ENCODE measurements at places on chromosomes 16 and 17. TPM values are rescaled to one million over a fixed set of nuclear protein-coding genes. Genes with fewer than 3 reads are reported as not detected.

- no peaks in the 10 kb centered on the region for H3K36me3 ChIP-seq
- no peak overlapping the region for H3K27ac ChIP-seq
- no peak overlapping the region for H3K4me3 ChIP-seq
These were observed 309.0 kb upstream of the IRX3 start for GRCh38 chr16:54595621-54596020.

DNA sequence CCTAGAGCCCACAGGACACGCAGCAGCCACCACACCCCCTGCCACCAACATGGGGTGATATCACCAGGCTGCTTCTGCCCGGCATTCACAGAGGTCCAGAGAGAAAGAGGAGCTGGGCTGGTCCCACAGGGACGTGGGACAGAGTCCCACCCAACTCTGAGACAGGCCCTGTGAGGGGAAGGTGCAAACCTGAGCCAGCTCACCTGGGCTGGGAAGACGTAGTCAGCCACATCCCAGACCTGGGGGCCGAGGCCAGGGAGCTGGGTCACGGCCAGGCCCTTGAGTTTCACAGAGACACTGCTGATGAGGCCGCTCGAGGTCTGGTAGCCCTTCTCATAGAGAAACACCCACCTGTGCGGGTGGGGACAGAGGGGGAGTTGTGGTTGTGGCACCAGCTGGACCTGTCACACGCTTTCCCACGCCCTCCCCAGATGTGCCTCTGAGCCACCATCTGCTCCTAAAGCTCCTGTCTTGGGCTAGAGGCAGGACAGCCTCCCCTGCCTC is 11.2 kb downstream of the P2RX1 start:
- no peak for DNase-seq
- H3K4me1 ChIP-seq = peaks cover 9% of the 10 kb centered on the region
- H3K27ac ChIP-seq = no peak overlapping the region
- no peaks in the 10 kb centered on the region for H3K36me3 ChIP-seq
- H3K4me3 ChIP-seq = no peak overlapping the region
- no peaks in the 10 kb centered on the region for H3K27me3 ChIP-seq

The SDR42E1 gene
- 0.90 TPM for total RNA-seq

The ASGR2 gene
- not detected for total RNA-seq

- peaks cover 32% of the 10 kb centered on the region for H3K36me3 ChIP-seq
- H3K27me3 ChIP-seq = no peaks in the 10 kb centered on the region
These were observed 33.0 kb downstream of the COG7 start for GRCh38 chr16:23420011-23420410.

The RBFOX1 gene
- 33.0 TPM for total RNA-seq

The GPATCH8 gene
- 26.4 TPM for total RNA-seq

GRCh38 chr16:25126820-25127232 is 15.3 kb downstream of the LCMT1 start:
- no peak for DNase-seq
- H3K36me3 ChIP-seq = peaks cover 12% of the 10 kb centered on the region
- H3K4me3 ChIP-seq = no peak overlapping the region

DNA sequence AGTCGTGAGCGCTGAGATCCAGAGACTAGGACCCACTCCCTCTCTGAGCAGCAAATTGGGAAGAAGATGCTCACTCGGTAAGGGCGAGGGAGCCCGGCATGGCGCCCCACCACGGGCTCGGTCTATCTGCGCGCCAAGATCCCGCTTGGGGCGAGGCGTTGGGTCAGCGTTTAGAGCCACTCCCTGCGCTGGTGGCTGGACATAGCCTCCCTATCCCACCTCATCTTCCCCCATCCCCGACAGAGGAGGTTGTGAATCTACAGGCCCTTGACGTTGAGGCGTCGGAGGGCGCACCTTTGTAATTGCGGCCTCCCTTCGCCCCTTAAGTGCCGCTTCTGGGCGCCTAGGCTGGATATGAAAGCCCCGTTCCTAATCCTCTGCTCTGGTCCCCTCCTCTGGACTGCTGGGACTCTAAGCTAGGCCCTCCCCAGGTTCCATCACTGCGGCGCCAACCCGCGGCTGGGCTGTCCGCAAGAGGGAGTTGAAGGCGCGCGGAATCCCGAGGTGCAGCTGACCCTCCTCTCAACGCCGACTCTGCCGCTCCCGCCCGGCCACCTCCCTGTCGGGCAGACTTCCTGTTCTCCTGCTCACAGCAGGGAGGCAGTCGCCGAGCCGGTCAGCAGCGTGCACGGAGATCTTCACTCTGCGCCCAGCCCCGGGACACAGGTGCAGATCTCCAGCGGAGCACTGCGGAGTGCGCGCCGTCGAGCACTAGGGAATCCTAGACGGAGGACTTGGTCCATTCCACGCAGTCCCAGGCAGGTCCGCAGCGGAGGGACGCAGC is 16.1 kb upstream of the HOXB9 start:
- no peak for DNase-seq
- no peaks in the 10 kb centered on the region for H3K4me1 ChIP-seq
- H3K27me3 ChIP-seq = peaks cover 41% of the 10 kb centered on the region
- H3K36me3 ChIP-seq = no peaks in the 10 kb centered on the region
- no peak overlapping the region for H3K4me3 ChIP-seq

DNA sequence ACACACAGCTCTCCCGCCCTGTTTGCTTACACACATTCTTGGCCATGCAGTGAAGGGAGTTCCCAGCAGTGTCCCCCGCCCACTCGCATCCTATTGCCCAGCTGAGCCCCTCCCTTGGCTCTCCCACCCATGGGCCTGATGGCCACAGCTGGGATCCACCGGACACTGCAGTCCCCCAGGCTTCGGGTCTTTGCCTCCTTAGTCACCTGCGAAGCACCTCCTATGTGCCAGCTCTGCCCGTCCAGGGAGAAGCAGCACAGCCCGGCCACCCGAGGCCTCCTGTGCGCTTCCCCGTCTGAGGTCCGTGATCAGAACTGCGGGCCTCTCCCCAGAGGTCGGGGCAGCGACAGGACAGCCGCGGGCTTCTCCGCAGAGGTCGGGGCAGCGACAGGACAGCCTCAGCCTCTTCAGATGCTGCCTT is 136.9 kb downstream of the BANP start:
- no peaks in the 10 kb centered on the region for H3K36me3 ChIP-seq
- peak; percentile 82 for DNase-seq
- no peak overlapping the region for H3K27ac ChIP-seq
- H3K27me3 ChIP-seq = no peaks in the 10 kb centered on the region
- H3K4me1 ChIP-seq = no peaks in the 10 kb centered on the region

- DNase-seq = no peak
- no peaks in the 10 kb centered on the region for H3K27me3 ChIP-seq
- peaks cover 7% of the 10 kb centered on the region for H3K4me1 ChIP-seq
These were observed 41.9 kb downstream of the PKD1 start for GRCh38 chr16:2093793-2094192.

DNA sequence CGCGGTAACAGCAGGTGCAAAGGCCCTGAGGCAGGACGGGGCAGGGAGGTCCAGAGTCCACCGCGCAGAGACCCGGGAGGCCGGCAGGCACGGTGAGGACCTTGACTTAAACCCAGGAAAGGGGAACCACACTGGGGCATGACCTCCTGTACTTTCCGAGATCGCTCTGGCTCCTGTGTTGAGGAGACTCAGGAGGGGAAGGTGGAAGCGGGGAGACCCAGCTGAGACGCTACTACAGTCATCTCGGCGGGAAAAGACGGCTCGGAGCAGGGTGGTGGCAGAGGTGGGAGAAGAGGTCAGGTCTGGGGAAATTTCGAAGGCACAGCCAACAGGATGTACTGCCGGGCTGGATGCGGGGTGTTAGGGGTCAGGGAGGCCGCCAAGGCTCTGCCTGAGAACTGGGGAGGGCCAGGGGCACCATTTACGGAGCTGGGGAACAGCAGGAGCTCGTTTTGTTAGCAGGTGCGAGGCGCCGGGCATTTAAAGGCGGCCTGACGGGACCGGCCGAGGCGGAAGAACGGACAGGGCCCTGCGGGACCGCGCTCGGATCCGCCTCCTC is 22.3 kb downstream of the NPTX1 start:
- no peak for DNase-seq
- peak overlapping the region; percentile 92 for H3K4me3 ChIP-seq
- peak overlapping the region; percentile 100 for H3K27ac ChIP-seq
- no peaks in the 10 kb centered on the region for H3K27me3 ChIP-seq

DNA sequence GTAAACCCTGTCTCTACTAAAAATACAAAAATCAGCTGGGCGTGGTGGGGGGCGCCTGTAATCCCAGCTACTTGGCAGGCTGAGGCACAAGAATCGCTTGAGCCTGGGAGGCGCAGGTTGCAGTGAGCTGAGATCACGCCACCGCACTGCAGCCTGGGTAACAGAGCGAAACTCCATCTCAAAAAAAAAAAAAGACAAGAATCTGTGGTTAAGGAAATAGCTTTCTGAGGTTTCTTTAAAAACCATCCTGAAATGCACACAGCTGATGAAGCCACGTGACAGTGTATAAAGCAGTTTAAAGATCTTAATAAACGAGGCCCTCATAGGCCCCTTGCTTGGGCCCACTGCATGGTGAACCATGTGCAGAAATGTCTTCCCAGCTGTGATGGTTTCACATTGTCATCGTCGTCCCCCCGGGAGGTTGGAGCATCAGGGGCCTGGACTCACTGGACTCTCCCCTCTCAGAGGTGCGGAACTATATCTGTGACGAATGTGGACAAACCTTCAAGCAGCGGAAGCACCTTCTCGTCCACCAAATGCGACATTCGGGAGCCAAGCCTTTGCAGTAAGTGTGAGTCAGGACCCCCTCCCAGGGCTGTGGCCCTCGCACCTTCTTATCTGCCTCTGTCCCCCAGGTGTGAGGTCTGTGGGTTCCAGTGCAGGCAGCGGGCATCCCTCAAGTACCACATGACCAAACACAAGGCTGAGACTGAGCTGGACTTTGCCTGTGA is 16.2 kb downstream of the ZNF276 start:
- H3K4me1 ChIP-seq = no peaks in the 10 kb centered on the region
- DNase-seq = no peak
- H3K27ac ChIP-seq = no peak overlapping the region
- H3K4me3 ChIP-seq = no peak overlapping the region
- H3K27me3 ChIP-seq = no peaks in the 10 kb centered on the region

DNA sequence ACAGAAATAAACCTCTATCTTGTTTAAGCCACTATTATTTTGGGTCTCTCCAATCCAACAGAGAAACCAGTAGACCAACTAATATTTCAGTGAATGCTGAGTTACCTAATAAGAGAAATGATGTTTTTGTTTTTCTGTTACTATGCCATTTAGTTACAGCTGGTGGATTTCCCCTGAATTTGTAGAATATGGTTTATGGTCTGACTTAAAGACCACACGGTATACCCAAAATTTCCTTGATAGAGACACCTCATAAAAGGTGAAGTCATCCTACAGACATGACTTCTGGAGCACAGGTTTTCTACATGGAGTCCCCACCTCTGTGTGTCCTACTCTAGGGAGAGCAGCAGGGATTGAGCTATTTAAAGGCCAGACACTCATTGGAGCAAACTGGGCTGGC is 13.3 kb downstream of the PIK3R5 start:
- no peak overlapping the region for H3K4me3 ChIP-seq

The KRTAP2-4 gene
- total RNA-seq = not detected

The ERN2 gene
- not detected for total RNA-seq

GRCh38 chr16:48280546-48280945 is 33.2 kb upstream of the ABCC11 start:
- H3K27me3 ChIP-seq = no peaks in the 10 kb centered on the region
- no peak overlapping the region for H3K27ac ChIP-seq
- peaks cover 5% of the 10 kb centered on the region for H3K36me3 ChIP-seq
- no peaks in the 10 kb centered on the region for H3K4me1 ChIP-seq

The CACNG3 gene
- total RNA-seq = not detected

GRCh38 chr16:3610698-3611145 is 684 bp downstream of the SLX4 start:
- H3K27me3 ChIP-seq = no peaks in the 10 kb centered on the region
- no peaks in the 10 kb centered on the region for H3K36me3 ChIP-seq
- H3K4me3 ChIP-seq = peak overlapping the region; percentile 98
- DNase-seq = no peak
- peaks cover 23% of the 10 kb centered on the region for H3K4me1 ChIP-seq

The TBX4 gene
- total RNA-seq = not detected

DNA sequence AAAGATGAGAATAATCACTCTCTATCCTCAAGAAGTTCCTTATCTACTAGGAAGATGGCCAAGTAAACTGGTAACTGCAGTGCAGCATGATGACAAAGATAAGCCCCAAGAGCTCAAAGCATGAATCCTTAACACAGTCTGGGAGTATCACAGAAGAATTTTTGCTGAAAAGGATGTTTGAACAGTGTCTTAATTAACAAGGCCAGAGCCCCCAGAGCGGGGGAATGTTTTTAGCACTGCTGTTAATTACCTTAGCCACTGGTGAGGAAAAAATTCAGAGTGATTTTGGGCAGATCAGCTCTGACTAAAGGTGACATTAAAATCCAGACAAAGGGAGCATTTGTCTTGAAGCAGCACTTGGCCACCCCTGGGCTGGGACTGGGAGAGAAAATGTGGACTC is 30.1 kb downstream of the ADAMTS18 start:
- no peaks in the 10 kb centered on the region for H3K27me3 ChIP-seq
- DNase-seq = no peak
- no peak overlapping the region for H3K27ac ChIP-seq
- H3K4me1 ChIP-seq = no peaks in the 10 kb centered on the region

The SCPEP1 gene
- total RNA-seq = 42.3 TPM

The WNT9B gene
- total RNA-seq = 2.4 TPM

DNA sequence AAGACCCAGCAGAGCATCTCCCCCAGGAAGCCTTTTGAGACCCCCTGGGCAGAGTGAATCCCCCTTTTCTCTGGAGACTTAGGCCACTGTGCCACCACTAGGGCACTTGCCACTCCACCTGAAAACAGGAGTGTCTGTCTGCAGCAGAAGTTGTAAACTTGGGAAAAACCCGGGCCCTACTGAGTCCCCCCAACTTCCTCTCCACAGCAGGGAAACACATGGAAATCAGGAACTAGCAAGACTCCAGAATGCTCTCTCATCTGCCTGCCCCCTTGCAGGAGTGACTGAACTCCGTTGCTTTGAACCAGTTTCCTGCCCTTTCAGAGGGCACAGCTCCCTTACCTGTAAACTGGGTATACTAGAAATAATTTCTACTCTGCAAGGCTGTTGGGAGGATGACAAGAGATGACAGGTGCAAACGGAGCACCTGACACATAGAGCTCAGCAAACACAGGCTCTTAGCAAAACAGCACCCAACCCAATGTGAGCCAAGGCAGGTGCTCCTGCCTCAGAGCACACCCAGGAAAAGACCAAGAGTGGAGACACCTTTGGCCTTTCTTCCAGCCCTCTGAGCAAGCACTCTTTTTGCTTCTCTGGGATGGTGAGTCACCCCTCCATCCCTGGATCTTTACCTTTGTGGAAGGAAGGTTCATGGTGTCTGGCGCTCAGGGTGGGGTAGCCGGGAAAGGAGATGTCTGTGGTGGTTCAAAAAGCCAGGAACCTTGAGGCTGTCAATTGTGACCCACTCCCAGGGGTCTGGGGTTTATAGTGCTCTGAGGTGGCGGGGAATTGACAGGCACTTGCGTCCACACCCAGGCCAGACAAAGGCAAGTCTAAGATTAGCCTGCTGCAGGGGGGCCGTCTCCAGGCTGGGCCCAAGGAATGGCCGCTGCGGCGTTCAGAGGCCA is at the start of gene HCRT:
TSS of gene HCRT (minus strand) at position 740 of the 908 bp plus-strand sequence. CDS start at position 653, 87 bp downstream.
- no peaks in the 10 kb centered on the region for H3K36me3 ChIP-seq
- H3K27me3 ChIP-seq = peaks cover 13% of the 10 kb centered on the region
- peak within 1 kb of the TSS; percentile 67 for H3K27ac ChIP-seq
- no peaks in the 10 kb centered on the region for H3K4me1 ChIP-seq

The ELMO3 gene
- 0.37 TPM for total RNA-seq
